ENCODE measurements at places on chromosomes 6 and 20.

DNA sequence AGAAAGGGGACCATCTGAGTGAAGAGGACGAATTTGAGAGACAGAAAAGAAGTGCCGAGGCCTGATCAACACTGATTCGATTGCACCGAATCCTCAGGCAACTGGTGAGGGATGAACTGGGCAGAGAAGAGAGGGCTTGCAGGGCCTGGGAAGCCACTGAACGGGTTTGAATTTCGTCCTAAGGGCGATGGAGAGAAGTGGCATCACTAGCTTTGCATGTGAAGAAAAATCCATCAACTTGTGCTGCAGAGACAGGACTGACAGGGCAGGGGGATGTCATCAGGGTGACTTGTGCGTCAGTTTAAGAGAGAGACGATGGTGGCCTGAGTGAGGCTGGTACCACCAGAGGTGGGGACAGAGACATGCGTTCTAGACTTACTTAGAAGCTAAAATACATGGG is 73.7 kb upstream of the SLC22A23 start:
- no peak for DNase-seq

DNA sequence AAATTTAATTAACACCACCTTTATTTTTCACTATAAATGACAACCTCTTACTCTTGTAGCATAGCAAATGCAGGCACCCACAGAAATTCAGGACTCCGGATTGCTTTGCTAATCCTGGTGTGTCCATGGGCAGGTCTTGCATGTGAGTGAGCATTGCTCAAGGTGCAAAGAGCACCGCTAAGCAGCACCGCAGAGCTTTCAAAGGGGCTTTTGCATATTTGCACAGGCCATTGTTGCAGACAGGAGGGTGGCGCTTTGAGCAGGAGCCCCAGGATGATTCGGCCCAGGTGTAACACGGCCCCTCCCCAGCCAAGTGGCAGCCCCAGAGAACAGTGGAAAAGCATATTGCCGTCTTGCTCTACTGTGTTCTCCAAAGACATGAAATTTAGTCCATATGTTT is 293.2 kb downstream of the NRN1 start:
- no peak for DNase-seq

- DNase-seq: peak; percentile 62
These were observed 161.8 kb upstream of the SCGN start for GRCh38 chr6:25490018-25490801.

- DNase-seq: no peak
These were observed 4.1 kb downstream of the TCF21 start for GRCh38 chr6:133892813-133893691.

- no peak for DNase-seq
These were observed 12.9 kb downstream of the MAPRE1 start for GRCh38 chr20:32832664-32833063.

GRCh38 chr20:44467289-44467883 is 8.3 kb upstream of the TTPAL start:
- no peak for DNase-seq

- DNase-seq: no peak
These were observed 446.7 kb downstream of the BMP2 start for GRCh38 chr20:7214081-7214740.

GRCh38 chr6:3919130-3919628 is 70.0 kb downstream of the FAM50B start:
- no peak for DNase-seq

DNA sequence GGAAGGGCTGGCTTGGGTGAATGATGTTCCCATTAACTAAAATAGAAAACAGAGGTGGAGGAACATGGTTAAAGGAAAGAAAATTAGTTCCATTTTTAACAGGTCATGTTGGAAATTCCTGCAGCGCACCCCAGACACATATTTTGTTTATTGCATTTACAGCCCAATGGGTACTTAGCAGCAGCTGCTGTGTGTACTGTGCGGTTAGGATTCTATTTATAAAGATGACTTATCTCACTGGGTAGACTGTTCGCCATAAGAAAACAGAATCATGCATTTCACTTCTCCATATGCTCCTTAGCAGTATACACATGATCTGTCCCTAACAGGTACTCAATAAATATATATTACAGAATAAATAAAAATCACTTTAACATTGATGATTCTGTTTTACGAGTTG is 135.8 kb downstream of the SLC35F1 start:
- DNase-seq: no peak
